Omental fat pad (tissue), 4 donors: ENCODE measurements at places on chromosomes 11 and 22. TPM values are rescaled to one million over a fixed set of nuclear protein-coding genes. Genes with fewer than 3 reads are reported as not detected.

GRCh38 chr11:122439866-122440810, 215.4 kb upstream of the UBASH3B start:
- no peak for DNase-seq

DNA sequence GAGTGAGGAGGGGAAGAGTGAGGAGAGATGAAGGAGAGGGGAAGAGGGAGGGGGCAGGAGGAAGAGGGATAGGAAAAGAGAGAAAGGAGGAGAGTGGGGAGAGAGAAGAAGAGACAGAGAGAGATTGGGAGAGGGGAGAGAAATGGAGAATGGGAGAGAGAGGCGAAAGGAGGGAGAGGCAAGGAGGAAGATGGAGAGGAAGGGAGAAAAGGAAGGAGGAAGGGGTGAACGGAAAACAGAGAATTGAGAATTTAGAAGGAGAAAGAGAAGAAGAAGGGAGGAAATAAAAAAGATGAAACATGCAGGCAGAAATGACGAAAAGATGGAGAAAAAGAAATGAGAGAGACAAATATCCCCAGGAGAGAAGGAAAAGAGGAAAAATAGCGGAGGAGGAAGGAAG, 502.8 kb downstream of the MN1 start:
- no peak for DNase-seq

DNA sequence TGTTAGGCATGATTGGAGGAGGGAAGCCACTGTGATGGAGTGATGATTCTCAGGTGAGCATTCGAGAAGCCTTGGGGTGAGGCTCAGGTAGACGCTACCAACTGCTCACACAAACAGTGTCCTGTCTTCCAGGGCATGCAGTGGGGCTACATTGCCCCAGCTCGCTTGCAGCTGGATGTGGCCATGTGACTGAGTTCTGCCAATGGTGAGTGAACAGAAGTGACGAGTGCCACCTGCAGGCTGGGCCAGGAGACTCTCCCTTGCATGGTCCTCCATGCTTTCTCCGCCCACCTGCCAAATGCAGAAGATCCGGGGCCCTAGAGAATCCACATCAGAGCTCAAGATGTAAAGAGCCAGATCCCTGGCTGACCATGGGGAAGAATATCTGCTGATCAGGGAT, 195.9 kb downstream of the BCR start:
- DNase-seq = no peak

DNA sequence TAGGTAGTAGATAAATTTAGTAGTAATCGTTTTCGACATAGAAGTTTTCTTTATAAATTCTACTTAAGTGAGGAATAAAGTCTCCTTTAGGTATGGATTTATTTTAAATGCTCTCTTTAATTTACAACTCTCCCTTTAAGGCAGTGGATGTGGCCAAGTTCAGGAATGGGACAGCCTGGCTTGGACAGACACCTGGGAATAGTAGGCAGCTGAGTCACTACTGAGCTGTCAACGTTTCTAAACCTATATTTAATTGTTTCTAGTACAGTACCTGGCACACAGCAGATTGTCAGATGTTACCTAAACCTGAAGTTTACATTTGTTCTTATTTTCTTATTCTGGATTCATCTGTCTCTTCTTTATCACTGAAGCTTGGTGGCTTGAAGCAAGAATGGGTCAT, 85.1 kb downstream of the DEPDC5 start:
- no peak for DNase-seq

GRCh38 chr11:112185883-112186282, 10.6 kb downstream of the BCO2 start:
- no peak for DNase-seq

DNA sequence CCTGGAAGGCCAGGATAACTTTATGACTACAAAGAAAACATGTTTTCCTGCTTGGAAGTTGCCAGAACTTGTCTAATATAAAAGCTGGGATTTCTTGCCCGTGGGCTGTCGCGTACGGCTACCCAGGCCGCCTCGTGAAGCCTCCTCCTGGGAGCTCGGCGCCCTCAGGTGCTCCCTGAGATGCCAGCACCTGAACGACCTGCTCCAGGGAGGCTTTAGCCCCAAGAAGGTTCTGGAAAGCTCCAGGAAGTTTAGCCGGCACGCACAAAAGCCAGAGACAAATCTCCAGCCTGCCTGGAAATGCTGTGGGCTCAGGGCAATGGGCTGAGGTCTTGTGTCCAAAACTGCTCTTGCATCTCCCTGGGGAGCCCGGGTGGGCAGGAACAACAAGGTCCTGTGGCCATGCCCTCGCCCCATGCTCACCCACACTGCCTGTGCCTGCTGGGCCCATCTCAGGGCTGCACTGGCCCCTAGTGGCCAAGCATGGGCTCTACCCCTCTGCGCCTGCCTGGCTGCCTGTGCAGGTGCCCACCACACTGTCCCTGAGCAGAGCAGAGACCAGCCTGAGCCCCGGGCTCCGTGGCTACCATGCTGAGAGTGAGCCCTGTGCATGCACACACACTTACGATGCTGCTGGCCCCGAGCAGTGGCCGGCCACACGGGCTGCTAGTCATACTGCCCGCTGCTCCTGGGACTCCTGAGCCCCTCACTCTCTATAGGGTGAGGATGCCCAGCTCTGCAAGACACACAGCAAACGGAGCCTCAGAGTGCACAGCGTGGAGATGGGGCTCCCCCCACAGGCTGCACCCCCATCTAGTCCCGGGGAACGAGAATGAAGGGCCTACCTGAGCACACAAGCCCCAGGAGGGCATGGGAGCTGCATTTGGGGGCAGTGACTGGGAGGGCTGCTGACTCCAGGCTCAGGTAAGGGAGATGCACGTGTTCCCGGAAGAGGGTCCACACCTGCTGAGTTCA, 4.9 kb upstream of the CELSR1 start:
- no peak for DNase-seq

DNA sequence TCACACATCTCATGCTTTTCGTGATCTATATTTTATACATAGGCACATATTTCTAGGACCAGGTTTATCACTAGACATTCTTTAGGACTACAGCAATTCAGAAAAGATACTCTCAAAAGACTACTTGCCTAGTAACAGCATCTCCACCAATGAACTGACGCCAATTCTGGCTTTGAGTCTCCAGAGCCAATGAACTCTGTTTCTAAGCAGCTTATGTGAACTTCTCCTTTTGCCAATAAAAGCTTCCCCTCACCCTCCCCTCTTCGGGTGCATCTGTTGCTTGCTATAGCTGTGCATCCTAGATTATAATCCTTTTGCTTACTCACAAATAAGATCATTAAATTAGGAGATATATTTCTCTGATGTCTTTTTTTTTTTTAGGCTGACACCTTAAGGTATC, 11.4 kb upstream of the ANKK1 start:
- DNase-seq = no peak

- DNase-seq = no peak
Observed at GRCh38 chr22:17164392-17165024, 5.4 kb upstream of the HDHD5 start.

GRCh38 chr11:67090717-67091116, 28.3 kb upstream of the KDM2A start:
- no peak for DNase-seq

GRCh38 chr11:62905927-62906531, 15.1 kb downstream of the CHRM1 start:
- peak; percentile 72 for DNase-seq

DNA sequence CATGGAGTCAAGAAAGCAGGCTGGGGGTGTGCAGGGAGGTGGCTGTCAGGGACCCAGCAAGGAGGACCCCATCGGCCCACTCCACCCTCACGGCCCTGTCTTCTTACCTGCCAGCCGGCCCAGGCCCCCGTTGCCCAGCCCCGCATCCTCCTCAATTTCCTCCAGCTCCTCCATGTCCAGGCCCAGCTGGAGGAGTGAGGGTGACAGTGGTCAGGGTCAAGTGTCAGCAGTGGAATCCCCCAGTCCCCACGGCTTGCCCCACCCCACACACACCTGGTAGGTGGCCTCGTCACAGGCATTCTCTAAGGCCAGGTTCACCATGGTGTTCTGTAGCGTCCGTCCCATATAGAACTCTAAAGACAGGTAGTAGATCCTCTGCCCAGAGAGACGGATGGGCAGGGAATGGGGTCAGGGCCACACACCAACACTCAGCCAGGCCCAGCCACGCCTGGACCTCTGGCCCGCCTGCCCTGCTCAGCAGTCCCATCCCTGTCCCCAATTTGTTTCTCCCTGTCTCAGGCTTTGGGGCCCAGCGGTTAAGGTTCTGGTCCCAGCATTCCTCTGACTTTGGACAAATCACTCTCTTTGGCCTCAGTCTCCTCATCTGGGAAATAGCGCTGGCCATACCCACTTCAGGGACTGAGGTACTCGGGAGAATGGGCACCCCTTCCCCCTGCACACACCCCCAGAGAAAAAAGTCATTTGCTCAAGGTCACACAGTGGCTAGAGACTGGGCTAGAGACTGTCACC, 1.3 kb downstream of the PYGM start:
- no peak for DNase-seq

DNA sequence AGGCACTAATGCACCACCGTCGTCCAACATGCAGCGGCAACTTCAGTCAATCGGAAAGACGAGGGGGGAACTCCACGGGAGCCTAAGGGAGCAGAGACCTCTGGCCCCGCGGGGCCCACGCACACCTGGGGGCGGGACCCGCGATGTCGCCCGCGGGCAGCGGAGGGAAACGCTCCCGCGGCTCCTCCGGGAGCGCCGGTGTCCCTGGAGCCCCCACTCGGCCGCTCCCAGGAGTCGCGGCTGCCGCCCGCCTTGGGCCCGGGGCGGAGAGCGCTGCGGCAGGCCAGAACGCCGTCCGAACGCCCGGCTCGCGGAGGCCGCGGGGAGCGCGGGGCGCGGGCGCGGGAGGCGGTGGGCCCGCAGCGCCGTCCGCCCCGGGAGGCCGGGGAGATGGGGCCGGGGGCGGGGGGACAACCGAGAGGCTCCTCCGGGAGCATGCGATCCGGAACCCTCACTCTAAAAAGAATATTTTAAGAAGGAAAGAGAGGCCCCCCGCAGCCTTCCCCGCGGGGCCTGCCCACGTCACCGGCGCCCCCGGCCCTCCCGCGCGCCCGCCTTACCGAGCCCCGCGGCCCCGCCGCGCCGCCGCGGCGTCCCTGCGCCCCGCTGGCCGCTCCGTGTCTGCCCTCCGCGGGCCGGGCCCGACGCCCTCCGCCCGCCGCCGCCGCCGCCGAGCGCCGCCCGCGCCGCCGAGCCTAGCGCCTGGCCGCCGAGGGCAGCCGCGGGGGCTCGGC, 86.6 kb upstream of the ARHGAP32 start:
- no peak for DNase-seq

DNA sequence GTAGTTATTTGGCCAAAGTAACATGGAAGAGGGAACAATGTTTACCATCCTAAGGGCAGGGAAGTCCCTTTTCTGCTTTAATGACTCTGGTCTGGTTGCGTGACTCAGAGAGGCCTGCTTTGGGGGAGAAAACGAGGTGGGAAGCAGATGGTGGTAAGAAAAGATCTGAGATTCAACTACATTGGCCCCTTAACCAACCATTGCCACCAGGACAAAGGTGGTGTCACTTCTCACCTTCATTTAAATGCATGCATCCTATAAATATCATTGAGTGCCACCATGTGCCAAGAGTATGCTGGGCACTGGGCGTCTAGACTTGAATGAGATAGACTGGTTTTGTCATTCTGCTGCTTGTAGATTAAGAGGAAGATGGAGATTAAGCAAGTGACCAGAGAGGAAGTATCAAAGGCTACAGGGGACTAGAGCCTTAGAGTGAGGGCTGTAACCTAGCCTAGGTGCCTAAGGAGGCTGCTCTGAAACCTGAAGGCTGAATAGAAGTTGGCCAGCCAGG, 3.6 kb upstream of the SORL1 start:
- no peak for DNase-seq

DNA sequence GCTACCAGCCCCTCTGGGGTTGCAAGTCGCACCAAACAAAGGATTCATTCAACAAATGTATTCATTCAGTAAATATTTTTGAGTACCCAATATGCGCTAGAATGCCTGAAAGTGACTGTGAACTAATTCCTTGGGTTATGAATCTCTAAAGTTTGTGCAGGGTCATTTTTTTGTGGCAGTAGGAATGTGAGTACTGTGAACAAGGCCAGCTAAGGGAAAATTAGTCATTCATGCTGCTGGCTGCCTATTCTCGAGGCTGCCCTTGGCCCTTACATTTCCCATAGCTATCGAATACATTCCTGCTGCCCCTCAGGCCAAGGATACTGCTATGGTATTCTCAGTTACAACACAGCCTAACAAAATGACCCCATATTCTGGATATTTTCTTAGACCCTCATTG, 141.6 kb downstream of the TRPC6 start:
- no peak for DNase-seq

DNA sequence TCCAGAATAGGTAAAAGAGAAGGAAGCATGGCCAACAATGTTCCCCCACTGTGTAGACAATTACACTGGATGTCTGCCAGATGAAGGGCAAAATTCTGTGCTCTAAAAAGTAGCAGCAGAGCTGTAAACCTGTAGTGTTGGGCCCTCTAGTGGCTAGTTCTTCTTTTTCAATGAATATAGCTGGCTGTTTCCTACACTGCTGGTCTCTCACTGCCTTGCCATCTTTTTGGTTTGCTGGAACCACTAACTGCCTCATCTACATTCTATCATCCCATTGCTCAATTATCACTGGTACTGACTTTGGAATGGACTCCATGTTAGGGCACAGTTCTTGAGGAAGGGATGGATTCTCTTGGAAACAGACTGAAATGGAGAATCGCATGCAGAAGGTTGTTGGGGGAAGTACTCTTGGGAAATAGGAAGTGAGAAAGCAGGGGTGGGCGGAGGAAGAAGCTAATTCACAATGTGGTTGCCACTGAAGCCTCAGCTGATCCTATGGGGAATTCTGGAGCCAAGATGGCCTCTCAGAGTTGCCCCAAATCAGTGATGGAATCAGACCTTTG, 17.9 kb downstream of the KCNE3 start:
- no peak for DNase-seq

DNA sequence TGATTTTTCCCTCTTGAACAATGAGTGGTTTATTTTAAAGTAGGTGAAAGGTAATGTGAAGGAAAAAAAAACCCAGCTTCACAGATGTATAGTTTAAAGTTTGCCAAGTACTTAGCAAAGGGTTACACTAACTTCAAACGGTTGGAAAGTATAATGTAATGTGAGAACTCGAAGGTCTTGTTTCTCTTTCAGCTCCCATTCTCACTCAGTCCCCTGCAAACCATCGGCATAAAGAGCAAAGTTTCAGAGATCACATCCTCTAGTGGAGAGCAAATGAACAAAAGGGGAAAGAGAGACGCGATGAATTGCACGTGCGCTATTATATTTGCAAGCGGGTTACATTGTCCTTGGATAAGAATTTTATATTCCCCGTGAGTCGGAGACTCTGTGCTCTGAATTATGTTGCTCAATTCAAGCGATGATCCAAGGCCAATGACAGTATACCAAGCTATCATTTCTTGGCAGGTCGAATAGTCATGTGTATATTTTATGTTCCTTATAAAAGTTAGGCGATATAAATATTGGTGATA, 37.6 kb upstream of the BIRC3 start:
- no peak for DNase-seq

Gene RCOR2
- total RNA-seq = 0.32 TPM

Gene CBLIF
- total RNA-seq = not detected

Gene VPREB1
- total RNA-seq = not detected

Gene LYVE1
- total RNA-seq = 106 TPM

Gene OR52A1
- total RNA-seq = not detected

Gene NLRP6
- total RNA-seq = 0.84 TPM

Gene RAB36
- total RNA-seq = 4.0 TPM

Gene DKK3
- 33.6 TPM for total RNA-seq

Gene RPS13
- 1,471 TPM for total RNA-seq

Gene SORL1
- total RNA-seq = 5.8 TPM
